ENCODE measurements at places on chromosomes 16 and 17.

DNA sequence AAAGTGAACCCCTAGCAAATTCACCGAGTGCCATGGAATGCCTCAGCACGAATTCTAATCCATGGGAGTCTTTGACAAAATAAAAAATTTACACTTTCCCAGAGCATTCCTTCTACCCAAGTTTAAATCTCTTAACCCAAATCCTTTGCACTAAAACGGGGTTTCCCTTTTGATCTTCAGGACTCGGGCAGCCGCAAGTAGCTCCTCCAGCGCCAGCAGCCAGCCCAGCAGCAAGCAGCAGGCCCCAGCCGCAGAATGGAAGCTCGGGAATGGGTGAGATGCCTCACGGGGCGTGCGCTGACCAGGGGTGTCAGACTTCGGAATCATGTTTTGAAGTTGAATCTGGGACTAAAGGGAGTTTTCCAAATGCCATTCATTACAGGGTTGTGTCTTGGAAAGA, 42.4 kb downstream of the RPA1 start:
- DNase-seq = no peak

DNA sequence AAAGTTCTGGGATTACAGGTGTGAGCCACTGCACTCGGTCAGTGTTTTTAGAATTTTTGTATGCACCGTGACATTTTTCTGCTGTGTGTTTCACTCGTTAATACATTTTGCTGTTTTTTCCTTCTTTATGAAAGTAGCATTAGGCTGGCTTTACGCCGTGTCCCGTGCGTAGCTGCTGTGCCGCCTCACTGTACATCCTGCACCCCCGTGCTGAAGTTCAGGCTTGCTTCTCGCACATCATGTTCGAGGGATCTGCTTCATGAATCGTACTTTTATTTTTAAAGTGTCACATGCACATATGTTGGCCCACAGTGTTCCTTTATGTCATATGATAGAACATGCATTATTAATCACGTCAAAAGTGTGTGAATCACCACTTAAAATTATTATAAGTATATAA, 84.4 kb upstream of the ZNF750 start:
- no peak for DNase-seq

DNA sequence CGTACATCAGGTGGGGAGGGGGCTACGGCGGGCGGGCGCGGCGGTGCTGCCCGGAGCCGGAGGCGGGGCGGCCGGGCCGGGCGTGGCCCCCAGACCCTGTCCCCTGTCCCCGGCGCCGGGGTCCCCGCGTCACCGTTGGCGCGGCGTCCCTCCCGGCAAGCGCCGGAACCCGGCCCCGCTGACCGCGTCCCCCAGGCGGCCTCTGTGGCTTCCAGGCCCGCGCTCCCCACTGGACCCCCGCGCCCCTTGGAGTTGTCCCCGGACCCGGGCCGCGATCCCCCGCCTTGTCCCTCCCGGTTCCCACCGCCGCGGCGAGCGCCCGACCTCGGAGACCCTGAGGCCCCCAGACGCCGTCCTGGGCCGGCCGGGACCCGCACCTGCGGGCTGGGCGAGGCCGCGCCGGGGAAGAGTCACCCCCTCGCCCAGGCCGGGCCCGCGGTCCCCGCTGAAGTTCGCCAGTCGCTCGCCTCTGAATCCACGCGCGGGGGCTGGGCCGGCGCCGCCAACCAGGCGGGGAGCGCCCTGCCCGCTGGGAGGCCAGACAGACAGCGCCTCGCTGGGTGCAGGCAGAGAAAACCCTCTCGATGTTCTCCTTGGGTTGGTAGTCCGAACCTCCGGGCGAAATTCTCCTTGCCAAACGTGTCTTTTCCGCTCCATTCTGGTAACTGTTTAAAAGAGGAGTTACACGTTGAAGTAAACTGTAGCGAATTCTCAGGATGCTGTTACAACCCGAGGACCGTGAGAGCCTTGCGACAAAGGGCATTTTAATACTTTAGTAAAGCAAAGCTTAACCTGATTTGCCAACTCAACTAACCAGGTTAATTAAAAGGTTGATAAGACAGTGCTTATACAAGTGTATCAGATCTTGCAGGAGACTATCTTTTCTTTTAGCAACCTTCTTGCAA, 761 bp downstream of the GAN start:
- DNase-seq = no peak

GRCh38 chr17:77115510-77115909, 25.3 kb upstream of the SEC14L1 start:
- no peak for DNase-seq

GRCh38 chr17:51805185-51805584, 353.3 kb downstream of the CA10 start:
- DNase-seq = no peak

- DNase-seq = peak; percentile 70
These were observed 46.6 kb upstream of the TANC2 start for GRCh38 chr17:62919388-62919787.

GRCh38 chr17:44280392-44280937, 12.5 kb upstream of the SLC4A1 start:
- DNase-seq = no peak

- DNase-seq = no peak
These were observed 54.7 kb downstream of the CBFA2T3 start for GRCh38 chr16:88922114-88922825.

GRCh38 chr16:77721752-77722308, 484 bp upstream of the NUDT7 start:
- DNase-seq = no peak

DNA sequence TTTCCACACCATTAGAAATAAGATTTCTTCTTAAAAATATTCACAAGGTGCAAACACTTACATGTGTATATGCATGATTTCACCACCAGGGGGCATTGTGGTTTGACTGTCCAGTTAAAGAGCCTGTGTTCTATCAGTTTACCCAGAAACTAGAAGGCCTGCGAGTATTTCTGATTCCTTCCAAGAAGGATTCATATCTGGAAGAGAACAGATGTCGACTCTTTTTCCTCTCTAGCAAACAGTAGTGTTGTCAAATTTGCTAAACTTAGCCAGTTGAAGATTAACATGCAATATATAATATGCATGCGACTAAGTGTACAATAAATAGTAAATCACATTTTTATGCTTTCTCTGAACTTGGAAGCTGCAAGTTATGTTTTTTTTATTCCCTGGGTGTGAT, 404.1 kb downstream of the WWOX start:
- DNase-seq = peak; percentile 33

DNA sequence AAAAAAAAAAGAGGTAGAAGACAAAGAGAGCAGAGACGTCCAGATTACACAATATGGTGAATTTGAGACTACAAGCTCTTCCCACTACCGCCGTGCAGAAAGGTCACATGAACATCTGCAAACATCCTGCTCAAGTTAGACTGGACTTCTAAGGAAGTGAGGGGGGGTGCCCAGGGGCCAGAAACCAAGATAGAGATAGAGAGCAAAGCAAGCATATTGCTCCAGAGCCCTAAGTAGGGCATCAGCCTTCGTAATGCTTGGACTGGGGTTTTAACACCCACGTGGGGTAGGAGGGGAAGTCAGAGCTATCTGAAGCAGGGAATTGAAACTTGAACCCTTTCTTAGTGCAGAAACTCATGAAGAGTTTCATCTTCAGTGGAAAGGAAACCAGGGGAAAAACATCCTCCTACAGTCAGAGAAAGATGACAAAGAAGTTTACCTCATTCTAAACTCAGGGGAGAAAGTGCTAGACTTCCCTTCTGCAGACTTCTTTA, 8.7 kb downstream of the CLEC19A start:
- DNase-seq = no peak

DNA sequence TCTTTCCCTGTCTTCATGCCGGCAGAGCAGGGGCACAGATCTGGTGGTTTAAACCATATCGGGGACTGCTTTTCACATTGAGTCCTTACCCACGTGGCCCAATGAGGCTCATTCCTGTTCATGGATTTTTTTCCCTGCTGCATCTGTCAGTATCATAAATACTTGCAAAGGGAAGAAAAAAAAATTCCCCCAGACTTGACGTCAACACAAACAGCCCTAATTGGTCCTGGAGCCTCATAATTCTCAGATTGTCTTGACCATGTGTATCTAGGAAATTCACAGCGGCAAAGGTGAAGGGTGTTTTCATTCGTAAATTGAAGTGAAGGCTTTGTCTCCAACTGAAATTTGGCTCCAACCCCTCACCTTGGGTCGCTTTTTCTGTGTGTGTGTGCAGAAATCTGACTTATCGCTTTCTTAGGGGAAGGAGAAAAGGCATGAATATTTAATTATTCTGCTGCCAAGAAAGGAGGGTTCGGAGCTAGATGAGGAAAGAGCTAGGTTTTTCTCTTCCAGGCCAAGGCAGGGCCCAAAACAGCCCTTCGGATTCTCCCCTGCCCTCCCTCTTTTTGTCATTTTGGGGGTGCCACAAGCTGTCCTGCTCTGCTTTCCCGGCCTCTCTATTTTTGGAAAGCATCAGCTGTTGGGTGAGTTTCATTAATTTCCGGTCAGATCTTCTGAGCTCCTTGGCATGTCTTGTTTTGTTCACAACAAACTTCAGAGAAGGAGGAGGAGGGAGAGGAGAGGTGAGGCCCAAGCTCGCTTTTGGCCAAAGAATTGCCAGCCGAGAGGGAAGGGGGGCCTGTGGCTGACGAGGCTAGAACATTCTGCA, 17.8 kb upstream of the CIBAR2 start:
- DNase-seq = no peak

DNA sequence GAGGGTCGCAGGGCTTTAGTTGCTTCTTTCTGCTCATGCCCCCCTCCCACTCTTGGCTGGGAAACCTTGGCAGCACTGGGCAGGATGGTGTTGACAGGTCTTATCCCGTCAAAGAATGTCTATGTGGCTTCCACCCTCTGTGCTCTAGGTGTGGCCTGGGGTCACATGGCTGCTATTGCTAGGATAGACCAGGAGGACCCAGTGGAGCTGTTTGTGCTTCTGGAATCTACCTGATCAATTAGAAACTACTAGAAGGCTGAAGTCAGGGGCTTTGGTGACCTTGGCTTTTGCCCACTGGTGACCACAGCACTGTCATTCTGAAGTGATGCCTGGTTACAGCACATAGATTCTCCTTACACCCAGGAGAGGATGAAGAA, 105.8 kb downstream of the CMIP start:
- peak; percentile 23 for DNase-seq

DNA sequence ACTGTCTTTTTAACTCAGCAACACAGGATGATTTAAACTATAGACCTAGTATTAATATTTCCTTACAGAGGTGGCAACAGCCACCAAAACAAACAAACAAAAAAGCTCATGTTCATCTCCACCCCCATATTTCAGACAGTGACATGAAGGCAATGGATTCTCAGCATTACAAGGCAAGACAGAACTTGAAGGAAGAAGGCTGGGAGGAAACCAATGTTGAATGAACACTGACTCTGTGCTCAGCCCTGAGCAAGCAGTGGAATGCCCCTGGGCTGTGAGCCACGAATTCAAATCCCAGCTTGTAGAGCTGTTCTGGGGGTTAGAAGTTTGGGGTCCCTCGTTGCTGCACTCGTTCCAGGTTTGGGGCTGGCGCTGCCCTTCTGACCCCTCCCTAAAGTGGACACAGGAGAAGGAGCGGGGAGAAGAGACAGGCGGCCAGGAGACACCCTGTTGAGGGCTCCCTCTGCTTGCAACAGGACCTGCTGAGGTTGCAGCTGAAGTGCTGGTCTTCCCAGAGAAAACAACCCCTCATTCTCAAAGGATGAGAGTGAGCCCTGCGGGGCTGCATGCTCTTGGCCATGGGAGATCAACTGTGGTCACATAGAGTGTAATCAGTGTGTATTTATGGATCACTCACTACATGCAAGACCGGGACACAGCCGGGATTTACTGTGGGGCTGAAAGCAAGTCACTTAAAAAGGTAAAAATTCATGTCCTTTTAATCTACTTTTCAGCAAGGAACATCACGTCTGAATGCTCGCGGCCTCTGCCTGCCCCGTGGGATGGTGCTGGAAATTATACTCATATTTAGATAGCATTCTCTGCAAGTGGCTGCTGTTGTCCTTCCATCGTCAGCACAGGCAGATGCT, 34.3 kb downstream of the MYH3 start:
- DNase-seq = no peak

DNA sequence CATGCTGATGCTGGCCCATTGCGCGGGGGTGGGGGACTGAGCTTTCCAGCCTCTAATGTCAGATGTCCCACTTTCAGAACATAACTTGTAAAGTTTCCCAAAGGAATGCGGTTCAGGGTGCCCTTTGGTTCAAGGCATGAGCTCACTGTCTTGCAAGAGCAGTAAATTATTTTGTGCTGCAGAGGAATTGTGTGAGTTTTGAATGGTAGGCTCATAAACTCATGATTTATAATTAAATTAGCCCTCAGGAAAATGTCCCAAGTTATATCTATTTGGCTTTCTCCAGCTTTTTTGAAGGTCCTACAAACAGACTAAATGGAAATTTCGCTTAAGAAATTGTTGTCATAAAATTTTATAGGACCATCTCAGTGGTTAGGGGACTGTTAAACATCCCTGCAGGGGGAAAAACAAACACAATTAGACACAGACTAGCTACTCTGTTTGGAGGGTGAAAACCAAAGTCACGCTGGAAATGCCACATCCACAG, 321.8 kb downstream of the HS3ST3B1 start:
- DNase-seq = no peak
